ENCODE measurements at places on chromosomes 5 and 9.

DNA sequence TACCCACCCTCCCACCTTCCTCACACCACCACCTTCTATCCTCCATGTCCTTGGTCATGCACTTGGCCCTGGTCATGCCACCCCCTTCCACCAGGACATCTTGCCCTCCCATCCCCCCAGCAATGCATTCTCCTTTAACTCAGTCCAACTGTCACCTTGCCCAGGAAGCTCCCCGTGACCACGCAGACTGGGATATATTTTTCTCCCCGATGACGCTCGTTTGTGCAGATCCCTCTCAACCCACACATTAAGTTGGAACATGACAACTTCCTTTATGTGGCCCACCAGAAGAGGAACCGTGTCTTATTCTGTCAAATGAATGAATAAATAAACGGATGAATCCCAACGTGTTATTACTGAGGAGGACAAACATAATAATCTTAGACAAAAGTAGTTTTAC, 82.8 kb upstream of the TAS2R1 start:
- no peak for DNase-seq

DNA sequence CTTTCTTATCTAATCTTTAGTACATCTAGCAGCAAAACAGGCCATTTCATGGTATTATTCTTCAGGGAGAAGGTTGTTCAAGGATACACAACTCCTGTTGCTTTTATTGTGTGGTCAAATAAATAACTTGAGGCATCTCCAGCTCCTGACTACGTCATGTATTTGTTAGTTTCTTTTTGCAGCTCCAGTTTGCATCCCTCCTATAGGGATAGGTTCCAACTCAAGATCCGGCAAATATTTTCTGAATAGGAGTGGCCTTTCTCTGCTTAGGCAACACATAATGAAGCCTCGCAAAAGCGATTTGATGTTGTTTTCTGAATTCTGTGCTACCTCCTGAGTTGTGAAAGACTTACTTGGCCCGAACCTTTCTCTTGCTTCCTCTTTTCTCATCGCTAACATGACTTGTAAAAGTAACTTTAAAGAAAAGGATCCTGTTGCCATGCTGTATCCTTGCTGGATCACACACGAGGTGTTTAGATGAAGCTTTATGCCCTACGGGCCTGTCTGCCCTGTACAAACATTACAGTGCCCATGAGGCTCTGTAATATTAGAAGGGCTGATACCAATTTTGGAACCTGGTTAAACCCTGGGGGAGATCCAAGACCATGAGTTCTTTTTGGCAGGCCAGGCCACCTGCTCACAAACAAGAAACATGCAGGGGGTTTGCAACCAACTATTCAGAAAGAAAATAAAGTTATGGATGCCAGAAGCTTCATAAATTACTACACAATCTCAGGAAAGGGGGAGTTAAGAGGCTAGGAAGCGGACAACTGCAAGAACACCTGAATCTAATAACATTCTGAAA, 149.8 kb upstream of the FGF10 start:
- no peak for DNase-seq

- no peak for DNase-seq
Observed at GRCh38 chr5:94057217-94057616, 315.8 kb upstream of the POU5F2 start.

GRCh38 chr5:59617186-59617771, 276.2 kb downstream of the PDE4D start:
- DNase-seq = no peak

DNA sequence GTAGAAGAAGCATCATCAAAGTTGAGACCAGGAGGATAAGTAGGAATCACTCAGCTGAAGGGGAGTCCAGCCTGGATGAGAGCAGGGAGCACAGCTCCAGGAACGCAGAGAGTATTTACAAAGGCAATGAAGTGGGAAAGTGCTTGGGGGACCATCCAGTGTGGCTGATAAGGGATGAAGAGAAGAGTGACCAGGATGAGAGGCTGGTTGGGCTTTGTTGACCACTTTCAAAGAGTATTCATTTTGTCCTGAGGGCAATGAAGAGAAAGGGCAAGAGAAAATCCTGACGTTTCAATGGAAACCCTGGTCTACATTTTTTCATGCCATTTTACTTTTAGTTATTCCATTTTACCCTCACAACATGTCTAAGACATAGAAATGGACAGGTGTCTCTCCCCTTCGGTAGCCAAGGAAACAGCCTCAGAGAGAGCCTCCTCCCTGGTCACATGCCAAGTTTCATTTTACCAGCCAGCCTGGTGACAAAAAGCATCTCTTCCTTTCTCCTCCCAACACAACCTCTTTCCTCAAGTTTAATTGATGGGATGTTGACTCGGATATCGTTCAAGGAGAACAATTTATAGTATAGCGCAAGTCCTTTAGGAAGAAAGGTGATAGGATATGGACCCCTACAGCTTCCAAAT, 492.7 kb upstream of the CLINT1 start:
- no peak for DNase-seq

GRCh38 chr5:83895860-83896259, 175.2 kb upstream of the HAPLN1 start:
- no peak for DNase-seq

DNA sequence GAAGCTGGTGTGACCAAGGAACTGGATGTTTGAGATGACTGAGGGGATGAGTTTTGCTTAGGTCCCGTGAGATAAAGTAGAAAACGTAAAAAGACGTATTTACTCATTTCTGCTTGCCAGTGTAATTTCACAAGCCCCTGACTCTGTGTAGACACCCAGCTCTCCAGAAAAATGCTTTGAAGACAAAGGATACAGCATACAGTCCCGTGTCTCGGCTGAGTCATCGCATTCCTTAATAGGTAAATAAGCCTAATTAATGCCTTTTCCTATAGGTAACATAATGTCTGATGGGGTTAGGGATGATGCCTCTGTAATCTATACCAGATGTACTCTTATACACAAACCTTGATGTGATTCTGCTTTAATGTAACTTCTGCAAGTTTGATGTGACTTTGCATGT, 20.2 kb downstream of the S100Z start:
- DNase-seq = no peak

DNA sequence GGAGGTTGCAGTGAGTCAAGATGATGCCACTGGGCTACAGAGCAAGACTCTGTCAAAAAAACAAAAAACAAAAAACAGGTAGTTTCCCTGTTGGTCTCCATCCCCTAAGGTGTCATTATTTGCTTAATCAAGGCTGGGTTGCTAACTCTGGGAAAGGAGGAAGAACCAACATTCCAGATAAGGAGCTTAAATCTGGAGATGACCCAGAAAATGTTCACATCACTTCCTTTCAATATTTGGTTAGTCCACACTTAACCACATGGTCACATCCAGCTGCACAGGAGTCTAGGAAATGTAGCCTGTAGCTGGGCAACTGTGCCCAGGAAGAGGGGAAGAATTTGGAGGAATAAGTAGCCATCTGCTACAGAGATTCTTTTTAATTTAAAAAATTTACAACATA, 25.9 kb upstream of the MEGF9 start:
- DNase-seq = no peak

DNA sequence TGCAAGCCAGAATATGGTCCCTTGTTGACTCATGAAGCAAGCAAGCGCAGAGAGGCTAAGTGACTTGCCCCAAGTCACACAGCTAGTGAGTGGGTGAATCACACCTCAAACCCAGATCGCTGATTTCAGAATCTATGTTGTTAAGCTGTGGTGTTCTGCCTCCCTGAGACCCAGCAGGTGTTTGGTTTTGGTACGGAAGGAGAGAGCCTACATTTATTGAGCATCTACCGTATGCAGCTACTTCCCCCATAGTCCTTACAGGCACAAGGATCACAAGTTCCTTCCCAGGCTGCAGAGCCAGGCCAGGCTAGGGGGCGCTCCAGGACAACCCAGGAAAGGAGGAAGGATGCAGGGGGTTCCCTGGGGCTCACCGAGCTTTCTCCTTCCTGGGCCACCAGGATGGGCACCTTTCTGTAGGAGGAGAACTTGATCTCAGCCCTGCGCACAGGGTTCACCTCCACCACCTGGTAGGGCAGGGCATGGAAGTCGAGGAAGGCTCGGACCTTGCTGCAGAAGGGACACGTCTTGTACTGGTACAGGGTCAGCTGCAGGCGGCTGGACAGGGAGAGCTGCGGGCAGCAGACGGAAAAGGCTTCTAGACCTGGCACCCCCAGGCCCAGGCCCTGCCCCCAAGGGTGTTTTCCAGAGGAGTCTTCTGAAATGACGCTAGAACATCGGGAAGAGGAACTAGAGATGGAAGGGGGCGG, 2.5 kb downstream of the PTGES2 start:
- DNase-seq = peak; percentile 48

DNA sequence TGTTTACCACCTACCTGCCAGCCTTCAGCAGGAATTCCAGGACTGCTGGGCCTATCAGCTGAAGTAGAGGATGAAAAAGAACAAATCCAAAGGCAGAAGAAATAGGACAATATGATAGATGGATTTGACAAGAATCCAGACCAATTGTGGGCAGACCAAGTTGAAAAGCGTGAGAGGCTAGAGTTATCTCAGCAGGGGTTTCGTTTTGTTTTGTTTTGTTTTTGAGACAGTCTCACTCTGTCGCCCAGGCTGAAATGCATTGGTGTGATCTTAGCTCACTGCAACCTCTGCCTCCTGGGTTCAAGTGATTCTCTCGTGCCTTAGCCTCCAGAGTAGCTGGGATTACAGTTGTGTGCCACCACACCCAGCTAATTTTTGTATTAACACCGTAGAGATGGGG, 113.2 kb downstream of the PALM2AKAP2 start:
- no peak for DNase-seq

DNA sequence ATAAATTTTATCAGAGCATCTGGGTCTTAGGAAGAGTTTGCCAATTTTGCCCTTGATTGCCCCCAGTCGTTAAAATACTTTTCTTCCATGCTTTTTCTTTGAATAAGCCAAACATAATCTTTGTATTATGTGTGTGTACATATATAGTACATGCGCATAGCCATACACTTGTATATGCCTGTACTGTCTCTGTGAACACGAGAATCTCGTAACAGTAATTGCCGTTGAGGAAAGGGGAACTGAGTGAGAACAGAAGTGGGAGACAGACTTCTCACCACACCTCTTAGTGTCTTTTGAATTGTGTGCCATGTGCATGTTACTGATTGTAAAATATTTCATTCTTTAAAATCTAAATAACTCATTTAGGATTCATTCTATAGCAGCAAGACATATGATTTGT, 79.6 kb upstream of the GRHPR start:
- DNase-seq = no peak

DNA sequence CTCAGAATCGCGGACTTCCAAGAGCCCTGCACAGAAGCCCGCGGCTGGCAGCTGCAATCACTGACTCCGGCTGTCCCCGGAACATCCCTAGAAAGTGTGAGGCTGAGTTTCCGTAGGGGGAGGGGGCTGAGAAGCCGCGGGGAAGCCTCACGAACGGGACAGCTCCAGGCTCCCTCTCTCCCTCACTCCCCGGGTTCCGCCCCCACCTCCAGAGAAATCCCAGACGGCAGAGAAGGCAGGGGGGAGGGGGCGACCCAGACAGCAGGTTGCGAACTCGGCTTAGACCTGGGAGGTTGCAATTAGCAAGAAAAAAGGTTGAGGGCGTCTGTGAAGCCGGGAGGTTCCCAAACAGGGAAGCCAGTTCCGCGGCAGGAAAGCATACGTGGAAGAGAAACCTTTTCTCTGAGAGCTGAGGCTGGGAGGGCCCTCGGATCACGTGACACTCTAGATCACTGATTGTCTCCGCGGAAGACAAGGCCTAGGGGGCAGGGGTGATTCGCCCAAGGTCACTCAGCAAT, 73.8 kb upstream of the CPLX2 start:
- no peak for DNase-seq

GRCh38 chr5:133921979-133922378, 46.4 kb downstream of the C5orf15 start:
- DNase-seq = no peak

DNA sequence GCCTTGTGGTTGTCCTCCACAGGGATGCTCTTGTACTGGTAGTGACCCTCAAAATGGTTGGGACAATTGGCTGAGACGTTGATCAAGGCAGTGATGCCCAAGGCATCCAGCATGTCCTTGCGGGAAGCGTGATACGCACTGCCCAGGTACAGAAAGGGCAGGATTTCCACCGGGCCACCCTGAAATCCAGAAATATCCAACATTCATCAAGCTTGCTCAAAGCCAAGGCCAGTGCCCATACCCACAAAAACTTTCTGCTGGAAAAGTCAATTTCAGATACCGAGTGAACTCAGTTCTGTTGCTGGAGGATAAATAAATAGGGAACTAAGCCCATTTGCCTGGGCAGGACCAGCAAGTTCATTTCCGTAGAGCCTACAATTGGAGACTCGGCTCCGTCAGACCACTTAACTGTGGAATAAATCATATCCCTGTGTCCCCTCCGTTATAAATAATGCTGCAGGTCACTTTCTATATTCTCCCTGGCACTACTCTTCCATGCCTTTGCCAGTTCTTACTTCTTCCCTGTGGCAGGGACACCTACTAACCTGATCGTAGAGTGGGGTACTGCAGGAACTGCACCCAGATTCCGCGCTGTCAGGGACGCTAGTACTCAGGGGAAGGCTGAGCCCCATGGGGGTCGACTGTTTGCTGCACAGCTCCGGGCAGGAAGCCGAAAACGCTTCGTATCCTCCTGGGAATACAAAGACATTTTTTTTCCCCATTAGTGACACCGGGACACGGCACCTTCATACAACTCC, 1.2 kb downstream of the DUSP1 start:
- DNase-seq = peak; percentile 26

DNA sequence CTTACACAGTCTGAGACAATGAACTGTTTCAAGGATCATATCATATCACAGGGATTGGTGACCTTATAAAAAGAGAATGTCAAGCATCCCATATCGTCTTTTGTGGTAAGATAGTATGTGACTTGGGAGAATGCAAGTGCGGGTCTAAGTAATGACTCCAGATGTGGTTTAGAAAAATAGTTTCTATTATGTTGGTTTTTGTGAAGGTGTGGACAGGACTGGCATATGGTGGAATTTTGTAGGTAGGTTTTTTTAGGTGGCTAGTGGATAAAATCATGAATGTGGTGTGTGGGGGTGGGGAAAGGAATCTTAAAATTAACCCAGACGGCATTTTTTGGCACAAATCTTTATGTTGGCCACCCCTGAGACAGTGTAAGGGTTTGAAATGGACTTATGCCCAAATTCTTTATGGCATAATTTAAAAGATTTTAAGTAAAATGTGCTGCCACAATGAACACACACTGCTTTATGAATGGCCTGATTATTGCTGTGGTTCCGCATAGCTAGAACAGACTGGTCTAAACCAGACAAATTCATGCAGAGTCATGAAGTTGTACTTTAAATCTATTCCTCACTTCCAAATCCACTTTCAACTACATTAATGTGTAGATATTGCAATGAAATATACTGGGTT, 204.8 kb upstream of the HAPLN1 start:
- no peak for DNase-seq

- DNase-seq = no peak
Observed at GRCh38 chr5:110440058-110440457, 286.4 kb downstream of the TMEM232 start.

DNA sequence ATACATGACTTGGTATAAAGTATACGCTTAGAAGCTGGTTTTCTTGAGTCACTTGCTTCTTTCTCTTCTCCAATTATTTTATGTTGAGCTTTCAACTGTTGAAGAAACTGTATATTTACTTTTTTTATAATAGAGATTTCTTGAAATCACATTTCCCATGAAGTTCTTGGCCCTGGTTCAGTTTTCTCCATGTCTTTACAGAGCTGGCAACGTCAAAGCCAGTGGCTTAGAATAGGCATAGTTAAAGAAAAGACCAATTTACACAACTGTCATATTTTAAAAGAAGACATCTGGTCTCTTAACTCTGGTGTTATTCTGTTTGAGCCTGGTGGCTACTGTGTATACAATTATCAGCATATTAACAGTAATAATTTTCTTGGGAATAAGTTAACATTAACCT, 1249.3 kb downstream of the CDH12 start:
- no peak for DNase-seq

All from NCI-H460 (cell line).